Stimulated activated CD4-positive, alpha-beta T cell treated with anti-CD3 and anti-CD28 coated beads, Interleukin-12 subunit alpha, Interleukin-12 subunit beta, amount 100 ng/mL, for 4 hours (primary cell): ENCODE measurements at places on chromosomes 12 and 14.

- no peak for DNase-seq
Measured at GRCh38 chr12:79143803-79144202, 279.2 kb downstream of the SYT1 start.

GRCh38 chr12:9342614-9343353, 134.6 kb upstream of the PZP start:
- no peak for DNase-seq

DNA sequence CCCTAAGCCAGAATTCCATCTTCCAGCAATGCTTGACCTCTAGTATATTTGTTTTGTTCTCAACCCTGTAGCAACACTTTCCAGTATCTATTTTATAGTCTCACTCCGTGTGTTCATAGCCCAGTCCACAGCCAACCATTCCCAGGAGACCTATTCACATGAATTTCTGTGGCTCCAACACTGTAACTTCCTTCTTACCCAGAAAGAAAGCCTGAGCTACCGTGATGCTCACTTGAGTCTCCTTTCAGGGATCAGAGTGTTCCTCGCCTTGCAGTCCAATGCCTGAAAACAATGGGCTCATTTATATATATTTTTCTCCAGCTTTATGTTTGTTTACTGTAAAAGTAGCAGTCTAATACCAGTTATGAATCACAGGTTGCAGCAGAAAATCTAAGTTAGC, 645.0 kb upstream of the NOVA1 start:
- no peak for DNase-seq

- no peak for DNase-seq
Measured at GRCh38 chr12:113850309-113851056, 115.6 kb downstream of the RBM19 start.

DNA sequence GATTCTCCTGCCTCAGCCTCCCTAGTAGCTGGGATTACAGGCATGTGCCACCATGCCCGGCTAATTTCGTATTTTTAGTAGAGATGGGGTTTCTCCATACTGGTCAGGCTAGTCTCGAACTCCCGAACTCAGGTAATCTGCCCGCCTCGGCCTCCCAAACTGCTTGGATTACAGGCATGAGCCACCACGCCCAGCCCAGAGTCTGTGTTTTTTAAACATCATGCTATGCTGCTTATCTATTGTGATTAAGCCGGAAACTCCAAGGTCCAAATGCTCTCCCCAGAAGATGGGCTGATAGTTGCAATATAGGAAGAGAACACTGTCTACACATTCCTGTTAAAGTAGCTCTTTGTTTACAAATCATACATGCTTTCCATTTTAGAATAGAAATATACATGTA, 30.5 kb upstream of the MAX start:
- DNase-seq, result no peak

- DNase-seq, result peak; percentile 75
Measured at GRCh38 chr12:130747867-130748740, 32.0 kb upstream of the RIMBP2 start.

GRCh38 chr14:77139540-77140358, 1.8 kb downstream of the ZDHHC22 start:
- DNase-seq, result peak; percentile 45

- DNase-seq, result no peak
Measured at GRCh38 chr12:7719946-7720730, 8.9 kb downstream of the DPPA3 start.
